ENCODE measurements at places on chromosomes 1 and 21.

- no peaks in the 10 kb centered on the region for H3K36me3 ChIP-seq
- no peak for DNase-seq
- no peaks in the 10 kb centered on the region for H3K4me1 ChIP-seq
Observed at GRCh38 chr1:66210635-66211244, 323.2 kb upstream of the SGIP1 start.

DNA sequence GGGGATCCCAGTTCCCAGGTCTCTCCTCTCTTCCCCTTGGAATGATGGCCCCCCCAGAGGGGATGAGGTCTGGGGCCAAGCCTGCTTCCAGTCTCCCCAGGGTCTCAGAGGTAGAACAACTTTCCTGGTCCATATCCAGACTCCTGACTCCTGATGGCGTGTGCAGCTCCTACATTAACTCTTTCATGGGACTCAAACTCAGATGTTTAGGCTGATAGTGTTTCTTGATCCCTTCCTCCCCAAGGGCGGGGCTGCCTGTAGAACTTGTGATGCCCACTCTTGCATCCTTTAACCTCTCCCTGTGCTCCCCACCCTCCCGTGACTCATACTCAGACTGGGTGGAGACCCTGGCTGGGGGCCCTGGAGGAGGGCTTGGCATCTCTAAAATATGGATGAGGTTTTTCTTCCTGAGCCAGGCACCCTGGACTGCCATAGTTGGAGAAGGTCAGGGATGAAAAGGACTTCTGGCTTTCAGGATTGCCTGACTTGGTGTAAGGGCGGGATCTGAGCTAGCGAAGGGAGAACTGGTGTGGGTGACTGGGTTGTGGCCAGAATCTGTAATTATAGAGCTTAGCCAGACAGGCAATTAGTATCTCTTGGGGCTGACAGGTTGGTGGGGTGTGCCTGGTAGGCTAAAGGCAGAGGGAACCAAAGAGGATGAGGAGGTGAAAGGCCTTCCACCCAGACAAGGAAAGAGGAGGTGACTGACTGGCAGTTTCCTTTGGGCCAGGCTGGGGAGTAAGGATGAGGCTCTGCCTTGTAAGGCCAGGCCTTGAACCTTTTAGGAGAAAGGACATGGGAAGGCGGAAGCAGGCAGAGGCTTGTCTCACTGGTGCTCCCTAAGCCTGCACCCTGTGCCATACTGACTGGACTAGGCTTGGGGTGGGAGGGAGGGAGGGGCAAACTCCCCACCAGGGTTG, 1.5 kb downstream of the ATP8B2 start:
- peaks cover 29% of the 10 kb centered on the region for H3K4me1 ChIP-seq
- peak overlapping the region; percentile 89 for H3K27ac ChIP-seq
- DNase-seq = no peak
- no peaks in the 10 kb centered on the region for H3K27me3 ChIP-seq

GRCh38 chr1:98056781-98057180, 135.9 kb upstream of the DPYD start:
- H3K36me3 ChIP-seq = no peaks in the 10 kb centered on the region
- H3K4me1 ChIP-seq = peaks cover 10% of the 10 kb centered on the region
- DNase-seq = no peak

DNA sequence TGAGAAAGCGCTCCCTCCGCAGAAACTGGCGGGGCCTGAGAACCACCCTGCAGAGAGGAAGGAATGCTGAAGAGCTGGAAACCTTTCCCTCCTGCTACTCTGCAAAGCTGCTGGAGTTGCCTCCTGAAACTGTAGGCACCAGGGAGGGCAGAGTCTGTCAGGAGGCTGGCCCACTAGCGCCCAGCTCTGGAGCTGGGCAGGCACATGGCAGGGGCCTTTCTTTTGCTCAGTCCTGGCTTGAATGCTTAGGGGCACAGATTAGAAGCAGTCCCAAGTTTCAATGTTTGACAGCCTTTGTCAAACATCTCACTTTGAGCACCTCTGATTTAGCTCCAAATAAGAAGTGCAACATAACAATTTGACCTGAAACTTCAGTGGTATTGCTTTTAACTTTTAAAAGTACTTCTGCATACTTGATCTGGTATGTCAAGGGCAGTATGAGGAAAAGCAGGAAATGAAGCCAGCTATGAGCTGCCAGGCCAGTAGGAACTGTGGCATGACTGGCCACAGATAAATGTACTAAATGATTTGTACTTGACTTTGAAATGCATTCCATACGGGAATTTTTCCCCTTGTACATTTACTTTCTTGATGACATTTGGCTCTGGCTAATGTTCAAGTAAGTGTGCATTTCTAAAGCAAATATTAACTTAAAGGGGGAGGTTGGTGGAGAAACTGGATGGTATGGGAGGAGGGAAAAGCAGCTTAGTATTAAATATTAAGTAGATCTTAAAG, 7.2 kb downstream of the C1orf116 start:
- H3K27me3 ChIP-seq = no peaks in the 10 kb centered on the region
- peak overlapping the region; percentile 95 for H3K27ac ChIP-seq
- peak; percentile 67 for DNase-seq

DNA sequence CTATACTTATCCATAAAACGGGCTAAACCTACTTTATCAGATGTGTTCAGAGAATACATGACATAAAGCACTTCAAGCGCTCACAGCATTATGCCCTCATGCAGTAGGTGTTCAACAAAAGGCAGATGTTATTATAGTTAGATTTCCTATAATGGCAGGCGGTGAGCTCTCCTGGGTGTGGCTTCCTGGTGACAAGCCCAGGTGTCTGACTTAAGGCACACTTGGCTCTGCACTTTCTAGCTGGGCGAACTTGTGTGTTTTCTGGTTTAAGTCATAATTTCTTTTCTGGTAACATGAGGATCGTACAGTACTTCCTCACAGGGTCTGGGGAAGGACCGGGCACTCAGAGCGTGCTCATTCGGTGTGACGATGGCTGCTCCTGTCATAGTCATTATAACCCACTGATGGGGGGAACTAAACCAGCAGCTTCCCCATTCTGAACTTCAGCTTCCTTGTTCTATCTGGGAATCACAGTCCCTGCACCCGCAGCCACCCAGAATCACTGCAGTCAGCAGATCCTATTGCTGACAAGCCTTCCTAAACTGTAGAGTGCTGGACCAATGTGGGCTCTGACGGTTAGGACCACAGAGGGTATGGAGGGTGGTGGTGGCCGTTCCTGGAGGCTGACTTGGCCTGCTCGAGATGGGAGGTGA, 52.8 kb downstream of the IGSF21 start:
- peak; percentile 23 for DNase-seq
- no peaks in the 10 kb centered on the region for H3K27me3 ChIP-seq
- no peaks in the 10 kb centered on the region for H3K36me3 ChIP-seq
- no peak overlapping the region for H3K4me3 ChIP-seq
- no peaks in the 10 kb centered on the region for H3K4me1 ChIP-seq
- H3K27ac ChIP-seq = no peak overlapping the region

- no peaks in the 10 kb centered on the region for H3K36me3 ChIP-seq
- H3K27me3 ChIP-seq = no peaks in the 10 kb centered on the region
- no peak overlapping the region for H3K27ac ChIP-seq
- peak; percentile 37 for DNase-seq
- no peak overlapping the region for H3K4me3 ChIP-seq
Observed at GRCh38 chr1:21620496-21620895, 48.7 kb downstream of the RAP1GAP start.

GRCh38 chr1:39933956-39934941, 20.7 kb upstream of the MFSD2A start:
- peak; percentile 66 for DNase-seq
- H3K4me3 ChIP-seq = no peak overlapping the region
- no peaks in the 10 kb centered on the region for H3K4me1 ChIP-seq
- no peaks in the 10 kb centered on the region for H3K27me3 ChIP-seq
- H3K27ac ChIP-seq = no peak overlapping the region

Measured in lung (tissue), 17 donors.